ENCODE measurements at places on chromosomes 7 and 10.

DNA sequence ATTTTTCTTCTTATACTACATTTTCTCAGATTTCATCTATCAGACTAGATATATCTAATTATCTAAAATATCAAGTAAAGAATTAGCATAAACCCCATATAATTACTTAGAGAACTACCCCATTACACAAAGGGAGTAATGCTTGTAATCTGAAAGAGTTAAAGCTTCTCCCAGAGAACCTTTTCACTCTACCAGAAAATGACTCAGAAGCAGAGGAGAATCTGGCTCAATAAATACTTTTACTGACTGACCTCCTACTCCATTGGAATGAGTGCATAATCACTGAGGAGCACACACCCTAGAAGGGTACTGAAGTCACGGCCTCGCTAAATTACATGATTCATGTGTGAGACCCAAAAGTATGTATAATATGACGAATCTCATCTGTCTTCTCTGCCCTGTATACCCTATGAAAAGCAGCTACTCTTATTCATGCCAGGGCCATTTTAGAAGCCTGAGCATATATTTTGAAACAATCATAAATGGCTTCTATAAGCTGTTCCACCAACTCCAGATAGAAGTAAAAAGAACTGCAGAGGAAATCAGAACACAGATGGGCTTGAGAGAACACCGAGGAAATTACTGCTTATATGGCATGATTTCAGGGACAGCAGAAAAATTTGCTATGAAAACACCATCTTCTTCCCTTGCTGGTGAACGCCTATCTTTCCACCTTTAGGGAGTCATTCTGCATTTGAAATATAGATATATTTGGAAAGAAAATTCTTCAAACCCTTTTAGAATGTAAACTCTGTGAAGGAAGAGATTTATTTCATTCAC lies 32.7 kb downstream of the DNMBP start:
- DNase-seq: no peak

DNA sequence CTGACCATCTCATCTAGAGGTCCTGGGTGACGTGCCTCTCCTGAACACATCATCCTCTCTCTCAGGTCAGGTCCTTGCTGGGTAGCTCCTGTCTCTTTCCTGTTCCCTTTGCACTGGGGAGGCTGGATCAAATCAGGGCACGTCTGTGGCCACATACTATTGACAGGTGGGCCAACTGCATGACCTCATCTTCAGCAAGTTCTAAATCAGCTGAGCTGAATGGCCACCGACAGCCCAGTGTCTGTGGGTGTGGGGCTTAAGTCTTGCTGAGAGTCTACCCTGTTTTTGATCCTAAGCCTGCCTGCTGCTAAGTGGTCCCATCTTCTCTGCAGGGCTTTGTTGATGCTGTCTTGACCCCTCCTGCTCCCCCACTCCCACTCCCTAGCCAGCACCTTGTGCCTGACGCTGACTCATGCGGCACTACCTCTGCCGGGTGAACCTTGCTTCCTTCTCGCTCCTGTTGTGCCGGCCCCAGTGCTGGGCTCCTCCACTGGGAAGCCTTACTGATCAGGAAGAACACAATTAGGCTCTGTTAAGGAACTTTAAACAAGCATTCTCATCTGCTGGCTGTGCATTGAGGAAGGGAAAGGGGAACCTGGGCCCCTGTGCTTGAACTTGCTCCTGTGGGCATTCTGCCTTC lies 440.4 kb downstream of the PLXNA4 start:
- no peak for DNase-seq

- no peak for DNase-seq
These were observed 27.5 kb downstream of the LMBR1 start for GRCh38 chr7:156865493-156865892.

DNA sequence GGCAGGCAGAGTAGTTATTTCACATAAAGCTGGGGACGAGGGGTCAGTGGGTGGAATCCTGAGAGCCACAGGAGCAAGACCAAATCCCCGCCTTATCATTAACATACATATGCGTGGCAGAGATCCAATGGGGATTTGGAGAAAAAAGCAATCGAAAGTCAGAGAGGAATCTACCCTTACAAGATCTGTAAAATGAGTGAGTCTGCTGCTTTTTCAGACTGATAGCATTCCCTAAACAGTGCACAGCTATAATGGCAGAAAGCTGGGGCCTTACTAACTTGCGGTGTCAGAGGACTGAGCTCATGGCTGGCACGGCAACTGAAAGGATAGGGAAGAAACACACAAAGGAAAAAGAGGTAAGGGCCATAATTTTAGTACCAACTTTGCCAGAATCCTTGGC lies 25.0 kb downstream of the GPR22 start:
- DNase-seq: no peak
